ENCODE measurements at places on chromosomes 2 and 18.

- H3K4me3 ChIP-seq: no peak overlapping the region
- no peak for DNase-seq
- H3K4me1 ChIP-seq: peaks cover 27% of the 10 kb centered on the region
- H3K27me3 ChIP-seq: no peaks in the 10 kb centered on the region
- H3K27ac ChIP-seq: no peak overlapping the region
- no peaks in the 10 kb centered on the region for H3K36me3 ChIP-seq
Observed at GRCh38 chr2:102064679-102065674, 73.2 kb downstream of the IL1R2 start.

- no peak for DNase-seq
- no peak overlapping the region for H3K27ac ChIP-seq
- no peaks in the 10 kb centered on the region for H3K27me3 ChIP-seq
Observed at GRCh38 chr2:38945372-38945771, 55.7 kb downstream of the ARHGEF33 start.

GRCh38 chr2:39534095-39534711, 97.1 kb upstream of the MAP4K3 start:
- H3K27ac ChIP-seq: no peak overlapping the region
- peaks cover 14% of the 10 kb centered on the region for H3K4me1 ChIP-seq
- H3K27me3 ChIP-seq: no peaks in the 10 kb centered on the region
- no peak for DNase-seq
- H3K4me3 ChIP-seq: no peak overlapping the region

DNA sequence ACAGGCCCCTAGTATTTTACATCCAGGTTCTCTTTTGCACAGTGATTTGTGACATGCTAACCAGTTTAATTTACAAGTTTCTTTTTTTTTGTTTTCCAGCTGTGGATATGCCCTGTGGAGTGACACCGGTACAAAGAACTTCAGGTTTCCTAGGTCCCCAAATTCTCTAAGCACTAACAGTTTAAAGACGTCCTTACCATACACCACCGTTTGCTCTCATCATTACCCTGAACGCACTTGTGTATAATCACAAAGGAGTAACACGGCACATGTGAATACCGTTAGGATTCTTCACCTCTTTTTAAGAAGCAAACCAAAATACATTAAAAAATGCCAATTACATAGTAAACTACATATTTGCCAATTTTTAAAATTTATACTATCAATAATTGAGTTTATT, 853 bp downstream of the LANCL1 start:
- H3K4me3 ChIP-seq: peak overlapping the region; percentile 50
- H3K4me1 ChIP-seq: peaks cover 43% of the 10 kb centered on the region
- H3K27me3 ChIP-seq: no peaks in the 10 kb centered on the region
- DNase-seq: no peak
- H3K27ac ChIP-seq: peak overlapping the region; percentile 41

- peaks cover 14% of the 10 kb centered on the region for H3K4me1 ChIP-seq
- H3K36me3 ChIP-seq: no peaks in the 10 kb centered on the region
- no peak overlapping the region for H3K4me3 ChIP-seq
- no peak overlapping the region for H3K27ac ChIP-seq
- H3K27me3 ChIP-seq: no peaks in the 10 kb centered on the region
Observed at GRCh38 chr2:54864727-54865126, 141.3 kb downstream of the EML6 start.

GRCh38 chr2:217013926-217014325, 154.1 kb upstream of the TNP1 start:
- H3K27me3 ChIP-seq: peaks cover 35% of the 10 kb centered on the region
- no peak overlapping the region for H3K4me3 ChIP-seq
- H3K4me1 ChIP-seq: no peaks in the 10 kb centered on the region
- DNase-seq: no peak

DNA sequence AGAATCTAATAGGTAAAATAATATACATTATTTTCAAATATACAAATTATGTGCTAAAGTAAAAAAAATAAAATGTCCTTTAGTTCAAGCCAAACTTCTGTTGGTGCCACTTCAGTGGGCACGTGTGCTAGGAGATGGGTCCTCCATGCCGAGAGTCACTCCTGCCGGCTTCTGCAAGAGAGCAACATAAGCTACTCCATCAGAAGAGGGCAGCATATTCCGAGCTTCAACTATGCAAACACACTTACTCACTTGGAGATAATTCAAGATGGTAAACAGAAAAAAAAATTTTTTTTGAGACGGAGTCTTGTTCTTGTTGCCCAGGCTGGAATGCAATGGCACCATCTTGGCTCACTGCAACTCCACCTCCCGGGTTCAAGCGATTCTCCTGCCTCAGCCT, 24.4 kb downstream of the CNOT11 start:
- H3K27ac ChIP-seq: no peak overlapping the region
- peaks cover 27% of the 10 kb centered on the region for H3K4me1 ChIP-seq
- no peaks in the 10 kb centered on the region for H3K27me3 ChIP-seq
- DNase-seq: no peak

DNA sequence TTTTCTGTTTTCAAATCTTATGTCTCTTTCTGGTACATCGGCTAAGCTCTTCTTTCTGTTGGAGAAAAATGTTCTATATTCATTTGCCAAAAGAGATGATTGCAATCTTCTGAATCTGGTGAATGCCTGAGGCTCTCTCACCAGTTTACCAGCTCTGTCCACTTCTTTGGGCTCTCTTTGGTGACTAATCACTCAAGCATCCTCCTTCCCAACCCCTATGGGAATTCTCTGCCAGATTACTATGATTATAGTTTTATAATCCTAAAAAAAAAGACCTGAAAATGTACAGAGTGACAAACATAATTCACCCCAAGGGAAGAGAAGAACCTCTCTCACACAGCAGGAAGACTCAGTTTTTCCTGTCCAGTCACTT, 187.3 kb downstream of the CAMKMT start:
- peaks cover 6% of the 10 kb centered on the region for H3K4me1 ChIP-seq
- peaks cover 6% of the 10 kb centered on the region for H3K36me3 ChIP-seq
- no peaks in the 10 kb centered on the region for H3K27me3 ChIP-seq
- H3K4me3 ChIP-seq: no peak overlapping the region
- no peak for DNase-seq
- H3K27ac ChIP-seq: no peak overlapping the region

- no peak for DNase-seq
- no peak overlapping the region for H3K4me3 ChIP-seq
- no peak overlapping the region for H3K27ac ChIP-seq
- peaks cover 13% of the 10 kb centered on the region for H3K27me3 ChIP-seq
Observed at GRCh38 chr2:196499686-196500085, 139.8 kb upstream of the CCDC150 start.

- peaks cover 15% of the 10 kb centered on the region for H3K36me3 ChIP-seq
- no peaks in the 10 kb centered on the region for H3K27me3 ChIP-seq
- H3K4me3 ChIP-seq: no peak overlapping the region
- H3K27ac ChIP-seq: no peak overlapping the region
Observed at GRCh38 chr2:127735537-127736399, 34.5 kb downstream of the SFT2D3 start.

GRCh38 chr2:75464348-75464946, 96.3 kb downstream of the EVA1A start:
- H3K36me3 ChIP-seq: no peaks in the 10 kb centered on the region
- H3K27me3 ChIP-seq: peaks cover 36% of the 10 kb centered on the region
- H3K27ac ChIP-seq: no peak overlapping the region
- H3K4me1 ChIP-seq: no peaks in the 10 kb centered on the region

- H3K27me3 ChIP-seq: peaks cover 27% of the 10 kb centered on the region
- no peaks in the 10 kb centered on the region for H3K4me1 ChIP-seq
- DNase-seq: no peak
- H3K36me3 ChIP-seq: no peaks in the 10 kb centered on the region
- no peak overlapping the region for H3K27ac ChIP-seq
- no peak overlapping the region for H3K4me3 ChIP-seq
Observed at GRCh38 chr2:236257575-236257974, 6.6 kb downstream of the ASB18 start.

DNA sequence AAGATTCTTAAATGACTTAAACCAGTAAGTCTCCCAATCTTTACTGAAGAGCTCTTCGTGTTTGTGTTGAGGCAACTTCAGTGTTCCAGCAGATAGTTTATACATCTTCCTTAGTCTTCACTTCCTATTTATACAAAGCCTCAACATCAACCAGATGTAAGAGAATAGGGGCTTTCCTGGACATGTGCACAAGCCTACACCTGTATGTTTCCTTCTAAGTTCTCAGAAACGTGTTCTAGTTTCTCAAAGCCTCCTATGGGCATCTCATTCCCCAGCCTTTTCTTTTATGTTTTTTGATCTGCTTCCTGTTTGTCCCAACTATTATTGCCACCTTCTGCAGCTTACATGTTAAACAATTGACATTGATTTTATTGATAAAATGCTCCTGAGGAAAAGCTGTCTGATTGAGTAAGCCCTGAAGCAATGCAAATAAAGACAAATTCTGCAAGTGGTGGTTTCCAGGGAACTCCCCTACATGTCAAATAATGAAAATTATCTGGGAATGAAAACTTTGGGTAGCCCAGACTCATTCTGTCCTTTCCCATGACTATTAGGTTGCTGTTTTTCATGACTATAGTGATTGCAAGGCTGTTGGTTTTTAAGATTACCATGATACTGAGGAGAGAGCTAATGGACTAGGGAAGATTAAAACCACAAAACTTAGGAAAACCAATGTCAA, 663.3 kb upstream of the ACVR2A start:
- H3K36me3 ChIP-seq: no peaks in the 10 kb centered on the region
- H3K27me3 ChIP-seq: peaks cover 4% of the 10 kb centered on the region
- DNase-seq: no peak
- peak overlapping the region; percentile 73 for H3K27ac ChIP-seq

GRCh38 chr18:24763765-24764513, 303.5 kb downstream of the HRH4 start:
- no peak for DNase-seq
- peaks cover under 1% of the 10 kb centered on the region for H3K27me3 ChIP-seq
- no peak overlapping the region for H3K27ac ChIP-seq
- no peak overlapping the region for H3K4me3 ChIP-seq

DNA sequence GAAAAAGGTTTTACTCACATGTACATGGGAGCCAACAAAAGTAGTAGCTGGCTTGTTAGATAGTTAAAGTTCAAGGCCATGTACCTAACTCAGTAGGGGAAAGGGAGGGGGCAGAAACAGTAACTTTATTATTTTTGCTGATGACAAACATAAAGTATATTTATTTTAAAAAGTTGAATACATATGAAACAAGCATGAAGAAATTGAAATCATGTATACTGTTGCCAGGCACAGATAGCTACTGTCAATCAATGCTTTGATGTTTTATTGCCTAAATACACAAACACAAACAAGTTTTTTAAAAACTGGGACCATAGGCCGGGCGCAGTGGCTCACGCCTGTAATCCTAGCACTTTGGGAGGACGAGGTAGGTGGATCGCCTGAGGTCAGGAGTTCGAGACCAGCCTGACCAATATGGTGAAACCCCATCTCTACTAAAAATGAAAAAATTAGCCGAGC, 7.6 kb upstream of the PSD4 start:
- no peak overlapping the region for H3K4me3 ChIP-seq
- peaks cover 61% of the 10 kb centered on the region for H3K4me1 ChIP-seq
- DNase-seq: no peak
- no peaks in the 10 kb centered on the region for H3K27me3 ChIP-seq

DNA sequence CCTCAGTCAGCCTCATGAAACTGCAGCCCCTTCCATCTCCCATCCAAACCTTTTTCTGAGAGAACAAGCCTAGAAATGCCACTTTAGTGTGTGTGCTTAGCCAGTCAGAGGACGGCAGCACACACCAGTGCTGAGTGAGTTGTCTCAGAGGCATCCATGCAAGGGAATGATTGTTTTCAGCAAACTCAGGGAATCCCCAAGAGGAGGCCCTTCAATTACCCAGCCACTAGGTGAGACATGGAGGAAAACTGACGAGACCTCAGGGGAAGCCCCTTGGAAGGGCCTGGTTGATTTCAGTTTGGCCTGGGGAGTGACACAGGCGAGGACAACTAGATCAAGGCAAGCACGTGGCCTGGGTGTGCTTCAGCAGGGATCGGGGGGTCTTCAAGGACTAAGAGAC, 49.7 kb downstream of the APOB start:
- no peak for DNase-seq
- H3K4me1 ChIP-seq: no peaks in the 10 kb centered on the region
- no peak overlapping the region for H3K4me3 ChIP-seq

Measured in activated naive CD4-positive, alpha-beta T cell treated with anti-CD3 and anti-CD28 coated beads for 36 hours (primary cell).